ENCODE measurements at places on chromosomes 3 and 15.
A peak's percentile ranks its signal among the peaks of the same experiment; 100 is the strongest.

DNA sequence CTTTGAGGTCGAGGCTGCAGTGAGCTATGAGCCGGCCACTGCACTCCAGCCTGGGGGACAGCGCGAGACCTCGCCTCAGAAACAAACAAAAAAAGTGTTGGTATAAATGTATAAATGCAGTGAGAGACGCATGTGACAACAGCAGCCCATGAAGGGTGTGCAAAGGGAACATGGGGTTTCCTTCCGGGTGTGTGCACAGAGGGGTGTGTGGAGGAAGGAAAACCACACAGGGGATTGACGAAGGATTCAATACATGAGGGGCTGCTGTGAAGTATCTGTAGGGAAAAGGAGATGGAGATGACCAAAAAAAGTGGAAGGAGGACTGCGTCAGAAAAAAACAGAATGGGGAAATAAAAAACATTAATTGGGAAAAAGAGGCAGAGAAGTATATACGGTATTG is 1.1 kb downstream of the MTFMT start:
- DNase-seq, result no peak

DNA sequence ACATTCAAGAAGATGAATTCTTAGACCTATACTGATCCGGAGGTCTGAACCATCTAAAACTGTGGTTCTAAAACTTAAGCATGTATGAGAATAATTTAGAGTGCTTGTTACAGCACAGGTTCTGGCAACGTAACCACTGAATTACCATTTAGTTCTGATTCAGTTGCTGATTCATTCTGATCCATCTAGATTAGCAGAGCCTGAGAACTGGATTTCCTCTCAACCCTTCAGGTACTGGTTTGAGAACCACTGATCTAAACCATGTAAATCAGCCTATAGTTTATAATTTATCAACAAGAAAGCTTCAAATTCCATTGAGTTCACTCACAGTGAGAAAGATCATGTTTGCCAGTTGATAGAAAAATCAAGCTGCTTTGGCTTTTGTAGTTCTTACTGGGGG is 1001.1 kb upstream of the EPHA6 start:
- DNase-seq, result no peak

- DNase-seq, result no peak
Observed at GRCh38 chr3:113634782-113635474, 61.5 kb downstream of the USF3 start.

DNA sequence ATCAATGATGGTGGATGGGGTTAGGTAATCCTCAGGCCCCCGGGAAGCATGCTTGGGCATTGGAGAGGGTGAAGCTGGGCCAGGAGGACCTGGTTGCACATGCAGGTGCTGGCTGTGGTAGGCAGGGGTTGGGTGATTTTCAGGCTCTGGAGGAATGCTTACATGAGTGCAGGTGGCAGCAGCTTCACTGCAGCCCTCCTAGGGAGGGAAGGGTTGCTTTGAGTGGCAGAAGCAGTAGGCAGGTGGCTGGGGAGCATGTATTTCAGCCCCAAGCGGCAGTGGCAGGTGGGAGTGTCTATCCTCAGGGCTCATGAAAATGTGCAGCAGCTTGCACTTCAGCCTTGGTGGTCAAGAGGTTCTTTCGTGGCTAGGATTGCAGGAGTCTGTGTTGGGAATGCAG is 230.0 kb upstream of the CTNNB1 start:
- no peak for DNase-seq

- no peak for DNase-seq
Observed at GRCh38 chr3:52053307-52054304, 2.8 kb downstream of the DUSP7 start.

- no peak for DNase-seq
Observed at GRCh38 chr3:47347217-47347801, 33.5 kb upstream of the PTPN23 start.

DNA sequence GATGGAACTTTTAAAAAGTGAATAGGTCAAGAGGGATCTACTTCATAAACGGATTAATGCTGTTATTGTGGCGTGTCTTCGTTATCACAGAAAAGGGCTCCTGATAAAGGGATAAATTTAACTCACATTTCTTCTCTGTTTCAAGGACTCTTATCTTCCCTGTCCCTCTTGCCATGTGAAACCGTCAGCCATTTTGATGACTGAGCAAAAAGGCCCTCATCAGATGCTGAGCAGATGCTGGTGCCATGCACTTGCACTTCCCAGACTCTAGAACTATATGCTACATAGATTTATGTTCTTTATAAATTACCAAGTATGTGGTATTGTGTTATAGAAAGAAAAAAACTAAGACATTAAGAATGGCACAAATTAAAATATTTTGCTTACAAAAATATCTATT is 1011.8 kb upstream of the GBE1 start:
- DNase-seq, result no peak

DNA sequence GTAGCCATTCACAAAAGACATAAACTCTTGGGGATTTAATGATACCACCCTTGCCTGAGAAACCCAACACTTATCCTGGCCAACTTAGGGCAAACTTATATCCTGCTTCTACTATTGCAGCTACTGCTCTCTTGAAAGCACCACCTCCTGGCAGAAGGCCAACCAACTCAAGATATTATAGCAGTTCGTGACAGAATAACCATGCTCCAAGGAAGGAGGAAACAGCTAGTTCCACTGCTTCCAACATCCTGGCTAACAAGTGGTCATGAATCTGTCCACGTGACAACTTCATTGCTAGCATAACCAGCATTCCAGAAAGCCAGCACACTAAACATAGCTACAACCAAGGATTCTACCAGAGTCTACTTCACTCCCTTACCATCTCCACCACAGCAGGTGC is 1037.5 kb downstream of the TBL1XR1 start:
- no peak for DNase-seq

- DNase-seq, result peak; percentile 85
Observed at GRCh38 chr3:134364061-134364935, 9.9 kb downstream of the AMOTL2 start.

DNA sequence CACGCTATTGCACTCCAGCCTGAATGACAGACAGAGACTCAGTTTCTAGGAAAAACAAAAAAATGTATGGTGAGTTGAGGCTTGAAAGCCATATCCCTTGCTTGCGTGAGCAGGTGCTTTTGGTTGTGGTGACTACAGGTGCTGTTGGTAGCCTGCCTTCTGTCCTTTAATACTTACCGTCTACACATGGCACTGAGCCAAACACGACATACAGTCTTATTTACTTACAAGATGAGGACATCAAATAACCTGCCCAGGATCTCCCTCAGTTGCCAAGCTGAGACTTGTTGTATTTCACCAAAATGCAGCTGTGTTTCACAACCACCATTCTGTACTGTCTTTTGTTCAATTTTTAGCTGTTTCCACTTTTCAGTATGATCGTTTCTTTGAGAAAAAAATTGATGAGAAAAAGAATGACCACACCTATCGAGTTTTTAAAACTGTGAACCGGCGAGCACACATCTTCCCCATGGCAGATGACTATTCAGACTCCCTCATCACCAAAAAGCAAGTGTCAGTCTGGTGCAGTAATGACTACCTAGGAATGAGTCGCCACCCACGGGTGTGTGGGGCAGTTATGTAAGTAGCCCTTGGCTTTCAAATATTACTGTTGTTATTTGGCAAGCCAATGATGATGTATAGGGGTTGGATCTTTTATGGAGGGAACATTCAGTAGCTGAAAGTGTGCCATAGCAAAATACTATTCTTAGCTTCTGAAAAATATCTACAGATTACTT is 6.5 kb downstream of the ALAS1 start:
- no peak for DNase-seq

DNA sequence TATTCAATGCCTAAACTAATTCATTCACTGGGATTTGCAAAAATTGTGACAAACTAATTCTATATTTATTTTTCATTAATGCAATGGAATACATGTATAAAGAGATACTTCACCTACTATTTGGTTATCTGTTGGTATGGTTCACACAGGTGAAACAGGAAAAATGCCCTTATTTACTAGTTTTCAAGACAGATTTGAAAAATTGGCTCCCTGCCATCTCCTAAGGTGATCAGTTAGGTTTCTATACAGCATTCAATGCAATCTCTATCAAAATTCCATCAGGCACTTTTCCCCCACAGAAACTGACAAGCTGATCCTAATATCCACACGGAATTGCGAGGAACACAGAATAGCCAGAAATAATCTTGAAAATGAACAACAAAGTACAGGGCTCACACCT is 101.1 kb downstream of the DLG1 start:
- DNase-seq, result no peak

GRCh38 chr3:24400450-24400849 is 94.2 kb downstream of the THRB start:
- no peak for DNase-seq

DNA sequence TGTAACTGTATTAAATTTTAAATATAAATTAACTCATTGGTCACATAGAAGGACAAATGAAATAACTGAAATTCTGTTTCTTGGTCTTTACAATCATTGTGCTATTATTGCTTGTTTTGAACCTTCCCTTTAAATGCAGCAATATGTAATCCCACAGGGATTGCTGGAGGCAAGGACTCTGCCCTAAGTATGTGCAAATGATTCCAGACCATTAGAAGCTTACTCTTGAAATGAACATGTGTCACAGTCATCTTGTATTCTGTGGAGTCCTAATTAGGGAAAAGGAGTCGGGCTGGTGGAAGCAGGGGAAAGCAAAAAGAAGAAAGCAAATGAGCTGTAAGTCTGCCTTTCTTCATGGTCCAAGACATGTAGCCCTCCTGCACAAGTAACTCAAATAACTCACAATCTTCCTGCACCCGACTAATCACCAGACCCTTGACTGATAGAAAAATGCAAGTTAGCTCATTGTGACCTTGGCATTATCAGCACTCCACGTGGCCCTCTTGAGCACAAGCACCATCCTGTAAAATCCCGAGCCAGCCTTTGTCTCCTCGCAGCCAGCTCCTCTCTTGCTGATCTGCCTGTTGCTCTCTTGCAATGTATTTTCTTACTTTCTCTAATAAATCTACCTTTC is 2.3 kb upstream of the TMPRSS7 start:
- no peak for DNase-seq

GRCh38 chr3:42425736-42426407 is 15.5 kb upstream of the LYZL4 start:
- DNase-seq, result no peak

DNA sequence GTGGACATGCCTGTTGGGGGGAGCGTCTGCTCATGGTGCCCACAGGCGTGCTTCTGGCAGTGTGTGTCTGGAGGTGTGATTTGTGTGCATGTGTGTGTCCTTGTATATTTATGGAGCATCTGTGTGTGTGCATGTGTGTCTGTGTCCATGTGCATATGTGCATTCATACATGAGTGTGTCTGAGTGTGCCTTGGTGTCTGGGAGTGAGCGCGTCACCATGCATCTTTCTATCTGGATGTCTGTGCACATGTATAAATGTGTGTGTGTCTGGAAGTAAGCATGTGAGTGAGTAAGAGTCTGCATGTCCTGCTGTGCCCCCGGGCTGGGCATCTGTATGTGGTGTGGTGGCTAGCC is 58.1 kb upstream of the PRR23E start:
- no peak for DNase-seq

DNA sequence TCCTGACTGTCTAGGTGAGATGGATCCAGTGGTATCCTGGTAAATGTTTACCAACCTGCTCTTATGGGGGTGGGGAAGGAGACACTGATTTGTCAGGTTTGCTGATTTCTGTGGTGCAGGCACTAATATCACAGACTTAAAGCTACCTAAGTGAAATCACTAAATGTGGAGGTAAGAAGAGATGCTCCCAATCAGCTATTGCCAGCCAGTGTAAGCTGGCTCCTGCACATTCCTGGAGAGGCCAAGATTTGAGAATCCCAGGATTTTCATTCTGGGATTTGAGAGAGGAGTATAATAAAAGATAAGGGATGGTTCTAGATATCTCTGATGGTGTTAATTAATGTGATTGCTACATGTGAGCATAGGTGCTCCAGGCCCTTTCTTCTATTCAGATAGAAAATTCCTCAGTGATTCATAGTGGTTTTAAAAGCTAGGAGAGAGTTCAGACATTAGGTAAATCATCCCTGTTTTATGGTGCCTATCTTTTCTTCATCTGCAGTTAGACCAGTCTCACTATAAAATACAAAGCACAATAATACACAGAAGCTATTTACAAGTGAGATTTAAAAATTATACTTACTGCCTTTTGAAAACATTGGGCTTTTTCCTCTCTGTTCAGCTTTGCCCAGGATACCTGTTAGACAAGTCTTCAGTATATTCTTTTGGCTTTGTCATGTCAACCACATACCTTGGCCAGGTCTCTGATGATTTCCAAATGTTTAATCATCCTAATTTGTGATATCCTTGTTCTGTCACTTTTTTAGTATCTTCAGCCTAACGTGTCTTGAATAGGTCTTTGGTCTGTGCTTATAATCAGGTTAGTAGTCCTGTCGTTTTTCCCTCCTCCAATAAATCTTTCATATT is 90.9 kb downstream of the MBNL1 start:
- no peak for DNase-seq

GRCh38 chr15:63601026-63601703 is 4.0 kb downstream of the FBXL22 start:
- DNase-seq, result no peak

DNA sequence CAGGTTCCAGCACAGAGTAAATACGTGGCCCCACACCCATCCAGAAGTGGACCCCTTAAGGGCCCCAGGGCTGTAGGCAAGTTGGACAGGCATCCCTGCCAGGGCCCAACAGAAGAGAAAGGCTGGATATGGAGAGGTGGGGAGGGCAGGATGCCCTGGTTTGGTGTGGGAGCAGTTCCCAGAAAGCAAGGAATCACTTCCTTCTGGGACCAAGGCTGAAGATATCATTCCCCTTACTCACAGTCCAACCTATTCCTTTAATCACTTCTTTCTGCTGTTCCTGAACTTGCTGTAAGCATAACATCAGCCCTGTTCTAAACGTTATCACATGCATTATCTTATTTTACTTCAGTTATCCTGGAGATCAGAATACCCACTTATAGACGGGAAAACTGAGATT is 6.1 kb upstream of the MESP2 start:
- no peak for DNase-seq

DNA sequence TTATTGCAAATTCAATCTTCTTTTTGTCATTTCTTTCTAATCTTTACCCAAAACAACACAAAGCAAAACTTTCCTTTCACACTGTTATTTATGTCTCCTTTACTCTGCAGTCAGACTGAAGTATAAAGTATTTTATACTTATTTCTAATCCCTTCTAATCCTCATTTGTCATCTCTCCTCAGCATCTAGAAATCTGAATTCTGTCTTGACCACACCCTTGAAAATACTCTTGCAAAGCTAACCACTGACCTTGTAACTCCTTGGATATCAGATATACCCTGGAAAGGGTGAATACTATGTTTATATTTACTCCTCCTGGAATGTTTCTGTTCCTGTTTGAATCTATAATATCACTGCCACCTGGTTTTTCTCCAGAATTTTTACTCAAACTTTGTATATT is 481.1 kb downstream of the ZNF385D start:
- DNase-seq, result no peak

- DNase-seq, result no peak
Observed at GRCh38 chr3:53287131-53287629, 31.4 kb upstream of the TKT start.

- no peak for DNase-seq
Observed at GRCh38 chr15:98805434-98806274, 157.3 kb downstream of the IGF1R start.

- no peak for DNase-seq
Observed at GRCh38 chr3:161212171-161212771, 8.8 kb upstream of the NMD3 start.

- DNase-seq, result no peak
Observed at GRCh38 chr3:111434941-111435622, 106.9 kb upstream of the CD96 start.

- DNase-seq, result no peak
Observed at GRCh38 chr3:20047976-20048883, 8.0 kb downstream of the KAT2B start.

- DNase-seq, result no peak
Observed at GRCh38 chr3:191303596-191303995, 25.6 kb upstream of the CCDC50 start.
